Stimulated activated CD4-positive, alpha-beta T cell treated with anti-CD3 and anti-CD28 coated beads, TNF-alpha, amount 100 ng/mL, for 24 hours (primary cell): ENCODE measurements at places on chromosomes 13 and 19.

DNA sequence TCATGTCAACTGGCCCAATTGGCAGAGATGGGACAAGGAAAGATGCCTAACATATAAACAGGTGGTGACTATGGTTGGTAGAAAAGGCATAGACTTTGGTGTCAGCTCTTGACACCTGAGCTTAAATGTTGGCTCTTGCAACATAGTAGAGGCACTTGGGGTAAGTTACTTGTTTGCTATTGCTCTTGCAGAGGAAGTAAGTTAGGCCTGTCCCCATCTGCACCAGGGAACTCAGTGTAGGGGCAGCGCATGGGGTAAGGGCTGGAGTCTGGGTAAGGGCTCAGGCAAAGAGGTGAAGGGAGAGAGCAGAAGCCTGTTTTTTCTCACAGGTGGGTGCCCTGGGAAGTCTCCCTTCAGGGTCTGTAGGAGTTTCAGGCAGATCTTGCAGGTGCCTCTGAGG lies 27.6 kb downstream of the ERICH6B start:
- no peak for DNase-seq

DNA sequence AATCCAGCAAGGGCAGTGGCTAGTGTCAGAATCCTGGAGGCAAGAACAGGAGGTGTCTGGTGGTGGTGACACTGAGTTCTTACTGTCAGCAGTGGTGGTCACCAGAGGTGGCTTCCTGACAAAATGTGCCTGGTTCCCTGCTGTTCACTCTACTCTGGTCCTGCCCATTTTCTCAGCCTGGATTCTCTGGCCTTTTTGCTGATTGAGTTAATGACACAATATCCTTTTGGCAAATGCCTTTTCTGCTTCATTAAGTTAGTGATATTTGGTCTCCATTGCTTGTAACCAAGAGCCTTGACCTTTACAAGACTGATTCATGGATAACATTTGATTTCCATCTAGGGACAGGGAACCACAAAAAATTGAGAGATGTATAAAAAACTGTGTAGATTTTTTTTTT lies 51.1 kb downstream of the RFC3 start:
- DNase-seq: no peak

DNA sequence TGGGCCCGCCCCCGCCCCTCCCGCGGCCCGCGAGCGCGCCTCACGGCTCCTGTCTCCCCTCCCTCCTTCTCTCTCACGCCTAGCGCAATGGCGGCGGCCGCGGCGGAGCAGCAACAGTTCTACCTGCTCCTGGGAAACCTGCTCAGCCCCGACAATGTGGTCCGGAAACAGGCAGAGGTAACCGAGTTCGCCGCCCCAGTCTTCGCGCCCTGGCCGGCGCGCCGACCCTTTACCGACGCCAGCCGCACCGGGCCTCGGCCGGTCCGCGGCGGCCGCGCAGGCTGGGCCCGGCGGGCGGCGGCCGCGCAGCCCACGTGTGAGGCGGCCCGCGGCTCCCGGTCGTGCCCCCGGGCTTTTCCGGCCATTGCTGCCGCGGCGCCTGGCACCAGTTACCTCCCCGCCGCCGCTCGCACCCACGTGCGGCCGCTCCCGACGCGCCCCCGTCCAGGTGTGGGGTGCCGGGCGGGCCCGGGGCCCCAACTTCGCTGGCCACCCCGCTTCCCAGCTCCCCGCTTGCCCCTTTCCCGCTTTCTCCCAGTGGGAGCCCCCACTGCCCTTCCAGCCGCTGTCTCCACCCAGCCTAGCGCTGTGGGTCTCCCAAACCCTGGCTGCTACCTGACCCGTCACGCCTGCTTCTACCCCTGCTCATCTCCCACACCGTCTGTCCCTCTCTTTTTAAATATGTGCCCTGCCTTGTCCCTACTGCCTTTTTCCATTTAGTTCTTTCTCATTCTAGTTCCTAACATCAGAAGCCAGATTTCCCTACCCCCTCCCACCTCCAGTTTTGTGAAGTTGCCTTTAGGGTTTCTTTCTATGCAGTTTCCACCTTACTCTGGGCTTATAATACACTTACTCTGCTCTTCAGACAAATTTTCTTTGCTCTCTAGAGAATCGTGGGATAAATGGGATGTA lies 23.4 kb downstream of the IPO5 start:
- no peak for DNase-seq

DNA sequence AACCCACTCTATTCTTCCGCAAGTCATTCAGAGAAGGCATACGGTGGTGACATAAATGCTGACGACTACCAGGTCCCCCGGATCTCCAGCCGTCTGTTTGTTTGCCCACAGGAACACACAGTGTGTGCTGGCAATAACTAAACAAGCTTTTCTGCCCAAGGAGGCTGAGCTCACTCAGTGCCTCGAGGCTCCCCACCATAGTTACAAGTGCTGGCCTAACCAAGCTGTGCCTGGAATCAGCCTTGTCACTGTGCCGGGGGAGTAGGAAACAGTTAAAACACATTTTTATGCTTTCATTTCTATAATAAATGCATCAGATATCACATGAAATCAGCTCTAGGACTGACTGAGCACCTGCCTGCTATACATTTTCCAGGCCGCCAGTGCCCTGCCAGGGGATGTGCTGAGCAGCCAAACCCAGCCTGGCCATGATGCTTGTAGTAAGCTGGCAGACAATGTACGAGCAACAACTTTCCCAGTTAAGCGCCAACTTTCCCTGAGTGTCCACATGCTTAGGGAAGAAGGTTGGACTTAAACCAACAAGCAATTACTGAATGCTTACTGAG lies 28.1 kb downstream of the BRD4 start:
- no peak for DNase-seq

DNA sequence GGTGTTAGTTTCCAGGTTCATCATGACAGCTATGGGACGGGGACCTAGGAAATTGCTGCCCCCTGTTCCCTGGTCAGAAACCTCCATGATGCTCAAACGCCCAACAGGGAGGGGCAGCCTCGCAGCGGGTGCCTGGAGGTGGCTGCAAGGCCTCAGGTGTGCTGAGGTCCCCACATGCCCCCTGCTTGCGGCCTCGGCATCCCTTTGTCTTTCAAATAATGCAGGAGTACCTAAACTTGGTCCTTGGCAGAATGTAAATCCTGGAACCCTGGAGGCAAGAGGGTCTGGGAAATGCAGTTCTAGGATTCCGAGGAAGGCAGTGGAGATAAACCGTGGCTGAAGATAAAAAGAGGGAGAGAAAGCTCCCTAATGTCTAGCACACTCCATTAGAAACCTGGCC lies 52.4 kb downstream of the SKA3 start:
- DNase-seq: no peak

- no peak for DNase-seq
These were observed 29.0 kb downstream of the GPX4 start for GRCh38 chr19:1132552-1133383.

GRCh38 chr13:53241891-53242348 lies 213.3 kb downstream of the OLFM4 start:
- no peak for DNase-seq

- peak; percentile 43 for DNase-seq
These were observed 40.8 kb downstream of the BBC3 start for GRCh38 chr19:47190167-47190727.

- DNase-seq: no peak
These were observed 1289.4 kb downstream of the PCDH9 start for GRCh38 chr13:65940720-65941119.

DNA sequence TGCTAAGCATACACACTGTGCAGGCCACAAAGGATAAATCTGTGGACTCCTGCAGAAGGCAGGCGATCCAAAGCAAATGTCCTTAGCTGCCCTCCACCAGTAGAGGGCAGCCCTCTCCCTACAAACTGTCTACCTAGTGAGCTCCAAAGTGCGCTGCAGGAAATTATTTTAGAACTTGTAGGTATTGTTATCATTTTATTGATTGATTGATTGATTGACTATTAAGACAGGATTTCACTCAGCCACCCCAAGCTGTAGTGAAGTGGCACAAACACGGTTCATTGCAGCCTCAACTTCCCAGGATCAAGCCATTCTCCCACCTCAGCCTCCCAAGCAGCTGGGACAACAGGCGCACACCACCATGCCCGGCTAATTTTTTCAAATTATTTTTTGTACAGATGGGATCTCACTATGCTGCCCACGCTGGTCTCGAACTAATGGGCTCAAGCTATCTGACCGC lies 37.3 kb downstream of the RNF6 start:
- peak; percentile 42 for DNase-seq
